Caki2 (cell line): ENCODE measurements at places on chromosomes 2 and 18. TPM values are rescaled to one million over a fixed set of nuclear protein-coding genes. Genes with fewer than 3 reads are reported as not detected.
A peak's percentile ranks its signal among the peaks of the same experiment; 100 is the strongest.

The CHCHD5 gene
- total RNA-seq, result 26.0 and 36.0 TPM in 2 replicates

The ACOXL gene
- total RNA-seq, result 0.06 TPM in 1 of 2 replicates, not detected in the other

The SRD5A2 gene
- total RNA-seq, result not detected in 2 replicates

The MARCHF4 gene
- not detected in 2 replicates for total RNA-seq

The UGT1A3 gene
- 0.78 TPM in 1 of 2 replicates, not detected in the other for total RNA-seq

The ZNF532 gene
- total RNA-seq, result 21.0 and 21.1 TPM in 2 replicates

The ANKRD44 gene
- 26.1 and 77.6 TPM in 2 replicates for total RNA-seq

The RIT2 gene
- total RNA-seq, result not detected in 2 replicates

The STK36 gene
- 7.3 and 9.4 TPM in 2 replicates for total RNA-seq

GRCh38 chr2:181275643-181276070 is 181.5 kb upstream of the ITGA4 start:
- DNase-seq, result no peak

GRCh38 chr18:77337604-77338003 is 88.0 kb downstream of the GALR1 start:
- no peak for DNase-seq

GRCh38 chr2:62857139-62857931 is 151.8 kb downstream of the EHBP1 start:
- no peak for DNase-seq

- no peak for DNase-seq
Measured at GRCh38 chr18:37266290-37266689, 299.3 kb downstream of the CELF4 start.

DNA sequence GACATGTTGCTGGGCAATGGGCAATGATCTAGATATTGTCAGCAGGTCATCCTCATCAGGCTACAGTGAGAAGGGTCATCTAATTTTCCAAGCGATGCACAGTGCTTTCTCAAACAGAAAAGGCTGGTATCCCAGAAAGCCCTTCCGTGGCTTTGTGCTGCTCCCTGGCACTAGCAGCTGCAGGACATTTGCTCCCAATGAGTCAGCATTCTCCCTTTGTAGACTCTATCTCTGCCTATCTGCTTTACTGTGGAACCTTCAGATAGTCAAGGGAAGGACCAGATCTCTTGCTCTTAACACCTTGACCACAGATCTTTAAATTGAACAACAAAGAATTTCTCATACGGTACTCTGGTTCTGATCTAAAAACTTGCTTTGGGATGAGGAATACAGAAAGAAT is 101.4 kb downstream of the CDH2 start:
- peak; percentile 31 for DNase-seq

- DNase-seq, result no peak
Measured at GRCh38 chr18:10059610-10060468, 146.0 kb downstream of the VAPA start.

DNA sequence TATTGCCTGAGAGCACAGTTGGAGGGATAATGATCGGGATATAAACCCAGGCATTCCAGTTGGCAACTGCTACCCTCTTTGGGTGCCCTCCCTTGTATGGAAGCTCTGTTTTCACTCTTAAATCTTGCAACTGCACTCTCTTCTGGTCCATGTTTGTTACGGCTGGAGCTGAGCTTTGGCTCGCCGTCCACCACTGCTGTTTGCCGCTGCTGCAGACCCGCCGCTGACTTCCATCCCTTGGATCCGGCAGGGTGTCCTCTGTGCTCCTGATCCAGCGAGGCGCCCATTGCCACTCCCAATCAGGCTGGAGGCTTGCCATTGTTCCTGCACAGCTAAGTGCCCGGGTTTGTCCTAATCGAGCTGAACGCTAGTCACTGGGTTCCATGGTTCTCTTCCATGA is 60.7 kb downstream of the HAUS1 start:
- no peak for DNase-seq

- peak; percentile 66 for DNase-seq
Measured at GRCh38 chr2:181104512-181105115, 124.2 kb downstream of the UBE2E3 start.

DNA sequence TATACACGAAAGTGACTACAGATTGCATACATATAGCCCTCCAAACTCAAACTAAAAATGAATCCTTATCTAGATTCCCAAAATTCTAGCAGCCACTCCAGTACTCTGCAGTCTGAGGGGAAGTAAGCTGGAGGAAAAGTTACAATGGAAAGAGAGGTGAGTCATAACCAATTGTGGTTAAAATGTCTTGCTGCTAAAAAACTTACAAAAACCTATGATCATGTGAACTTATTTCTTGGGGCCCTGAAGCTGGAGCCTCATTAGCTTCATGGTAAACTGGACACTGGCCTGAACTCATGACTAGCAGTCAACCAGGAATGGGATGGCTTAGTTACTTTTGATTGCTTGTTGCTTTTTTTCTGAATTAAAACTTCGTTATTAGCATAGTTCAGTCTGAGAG is 175.9 kb downstream of the SLC4A3 start:
- DNase-seq, result peak; percentile 8

GRCh38 chr2:165056564-165056963 is 101.2 kb upstream of the SLC38A11 start:
- DNase-seq, result no peak

DNA sequence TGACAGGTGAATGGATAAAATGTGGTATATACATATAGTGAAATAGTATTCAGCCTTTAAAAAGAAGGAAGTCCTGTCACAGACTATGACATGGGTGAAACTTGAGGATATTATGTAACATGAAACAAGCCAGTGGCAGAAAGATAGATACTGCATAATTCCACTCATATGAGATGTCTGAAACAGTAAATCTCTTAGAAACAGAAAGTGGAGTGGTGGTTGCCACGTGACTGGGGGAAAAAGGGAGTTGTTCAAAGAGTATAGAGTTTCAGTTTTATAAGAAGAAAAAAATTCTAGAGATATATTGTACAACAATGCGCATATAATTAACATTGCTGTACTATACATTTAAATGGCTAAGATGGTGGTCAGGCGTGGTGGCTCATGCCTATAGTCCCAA is 178.2 kb upstream of the ATP5MC3 start:
- no peak for DNase-seq

DNA sequence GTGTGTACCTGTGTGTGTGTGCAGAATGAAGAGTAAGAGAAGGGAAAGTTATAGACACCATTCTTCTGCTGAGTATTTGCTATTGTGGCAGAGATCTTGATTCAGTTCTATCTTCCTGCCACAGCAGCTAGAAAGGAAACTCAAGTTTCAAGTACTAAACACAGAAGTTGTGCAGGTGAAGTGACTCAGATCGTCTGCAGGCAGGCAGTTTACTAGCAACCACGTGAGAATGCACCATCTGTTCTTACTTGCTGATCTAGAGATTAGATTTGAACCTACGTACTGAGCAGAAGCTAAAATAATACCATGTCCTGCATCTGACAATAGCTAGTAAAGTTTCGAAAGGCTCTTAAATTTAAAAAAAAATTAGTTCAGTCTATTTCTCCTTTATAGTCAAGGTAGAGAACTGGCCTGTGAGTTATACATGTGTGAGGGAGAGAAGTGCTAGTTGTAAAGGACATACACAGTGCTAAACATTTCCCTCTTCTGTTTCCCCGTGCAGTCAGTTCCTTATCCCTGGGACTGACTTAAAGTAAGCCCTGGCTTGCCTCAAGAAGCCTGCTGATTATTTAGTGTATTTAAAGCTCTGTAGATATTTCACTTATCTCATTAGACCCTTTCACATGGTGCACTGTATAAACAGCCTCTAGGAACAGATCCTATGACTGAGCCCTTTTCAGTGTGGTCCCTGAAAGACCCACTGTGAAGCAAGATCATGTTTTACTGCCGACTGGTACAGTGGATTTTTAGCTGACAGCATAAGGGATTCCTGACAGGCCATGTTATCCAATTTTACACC is 45.0 kb downstream of the SLC38A11 start:
- peak; percentile 28 for DNase-seq

- no peak for DNase-seq
Measured at GRCh38 chr2:127379712-127380355, 7.9 kb downstream of the MAP3K2 start.

- no peak for DNase-seq
Measured at GRCh38 chr18:78123926-78124797, 855.5 kb upstream of the SALL3 start.

DNA sequence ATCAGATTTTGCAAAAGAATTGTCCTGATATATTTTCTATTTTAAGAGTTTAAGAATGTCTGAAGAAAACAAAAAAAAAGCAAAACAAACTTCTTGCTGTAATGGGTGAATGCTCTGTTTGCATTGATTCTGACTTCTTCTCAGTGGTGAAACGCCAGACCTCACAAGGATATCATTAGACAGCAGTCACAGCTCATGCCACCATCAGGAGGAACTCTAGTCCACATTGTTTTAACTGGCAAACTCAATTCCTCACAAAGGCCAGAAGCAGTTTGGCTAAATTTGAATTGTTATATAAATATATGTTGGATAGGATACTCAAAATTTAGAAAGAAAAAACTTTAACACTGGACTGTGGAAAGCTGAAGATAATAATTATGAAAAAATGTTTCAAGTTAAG is 89.4 kb downstream of the DOK6 start:
- no peak for DNase-seq

- DNase-seq, result peak; percentile 70
Measured at GRCh38 chr2:172097557-172098131, 5.1 kb downstream of the DLX2 start.
